ENCODE measurements at places on chromosomes 4 and X.
A peak's percentile ranks its signal among the peaks of the same experiment; 100 is the strongest.

DNA sequence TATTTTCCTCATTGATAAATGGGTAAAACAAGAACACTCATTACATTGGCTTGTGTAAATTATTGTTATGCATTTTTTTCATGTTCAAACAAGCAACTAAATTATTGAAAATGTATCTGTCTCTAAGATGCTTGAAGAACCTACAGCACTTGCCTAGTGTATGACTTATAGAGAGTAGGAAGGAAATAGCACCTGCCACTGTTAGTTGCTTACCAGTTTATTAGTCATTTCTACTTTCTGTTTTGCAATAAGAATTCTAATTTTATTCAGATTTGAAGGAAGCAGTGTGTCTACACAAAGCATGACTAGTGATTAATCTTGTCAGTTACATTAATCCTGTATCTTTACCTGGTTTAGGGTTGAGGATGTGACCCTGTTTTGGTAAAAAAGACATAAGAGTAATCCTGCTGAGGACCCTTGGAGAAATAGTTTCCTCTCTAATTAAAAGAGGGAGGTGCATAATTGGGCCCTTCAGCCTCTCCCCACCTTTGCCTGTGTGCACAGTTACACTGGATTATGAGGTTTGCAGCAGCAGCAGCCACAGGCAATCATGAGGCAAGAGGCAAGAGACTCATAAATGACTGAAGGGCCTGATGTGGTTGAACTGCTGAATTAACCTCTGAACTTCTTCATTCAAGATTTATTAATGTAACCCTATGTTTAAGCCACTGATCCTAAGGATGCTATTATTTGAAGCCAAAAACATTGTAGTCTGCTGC is 1202.1 kb downstream of the ADGRL3 start:
- no peak for DNase-seq

- no peak for DNase-seq
These were observed 203.5 kb upstream of the TET2 start for GRCh38 chr4:104942990-104943743.

- DNase-seq = no peak
These were observed 417.7 kb upstream of the GALNT7 start for GRCh38 chr4:172750910-172751309.

GRCh38 chrX:13468096-13468495 is 101.3 kb upstream of the EGFL6 start:
- no peak for DNase-seq

DNA sequence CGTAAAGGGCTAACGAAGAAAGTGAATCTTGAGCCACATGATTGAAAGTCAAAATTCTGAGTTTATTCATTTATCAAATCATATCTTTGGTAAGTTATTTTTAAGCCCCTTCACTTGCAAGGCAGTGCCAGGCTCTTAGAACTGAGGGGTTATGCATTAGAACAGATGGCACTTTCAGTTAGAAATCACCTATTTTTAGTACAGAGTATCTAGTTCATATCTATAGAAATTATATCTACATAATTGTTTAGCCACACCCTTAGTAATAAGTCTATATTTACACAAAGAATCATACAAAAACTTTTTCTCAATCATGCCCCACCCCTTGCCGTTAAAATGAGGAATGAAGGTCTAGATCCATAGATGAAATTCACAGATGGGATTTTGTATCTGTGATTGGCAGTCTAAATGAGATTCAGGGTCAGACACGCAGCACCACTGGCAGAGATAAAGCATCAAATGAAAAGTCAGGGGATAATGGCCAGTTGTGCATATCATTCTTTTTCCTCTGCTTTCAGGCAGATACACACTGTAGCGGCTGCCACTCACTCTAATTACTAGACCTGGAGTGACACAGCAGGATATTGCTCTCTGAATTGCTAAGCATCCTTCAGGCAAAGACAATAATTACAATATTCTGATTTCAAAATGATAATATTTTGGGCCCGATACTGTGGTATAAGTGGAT is 440.5 kb downstream of the MAPK10 start:
- DNase-seq = no peak

DNA sequence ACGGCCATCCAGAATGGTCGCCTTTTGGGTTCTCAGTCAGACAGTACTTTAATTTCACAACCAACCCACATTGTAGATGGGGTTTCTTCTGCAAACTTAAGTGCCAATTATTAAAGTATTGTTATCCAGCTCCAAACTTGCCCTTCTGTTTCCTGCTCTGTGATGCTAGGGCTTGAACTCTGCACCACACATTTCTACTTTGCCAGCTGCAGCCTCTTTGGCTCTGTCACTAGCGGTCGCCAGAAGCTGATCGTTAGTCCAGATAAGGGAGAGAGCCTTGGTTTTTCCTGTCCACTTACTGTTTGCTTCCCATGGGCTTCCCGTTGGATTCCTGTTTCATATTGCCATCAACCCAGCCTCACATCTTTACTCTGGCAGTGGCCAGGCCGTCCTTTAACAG is 196.6 kb downstream of the ASB9 start:
- no peak for DNase-seq

GRCh38 chrX:152895724-152896420 is 2.0 kb upstream of the ZNF185 start:
- DNase-seq = no peak

DNA sequence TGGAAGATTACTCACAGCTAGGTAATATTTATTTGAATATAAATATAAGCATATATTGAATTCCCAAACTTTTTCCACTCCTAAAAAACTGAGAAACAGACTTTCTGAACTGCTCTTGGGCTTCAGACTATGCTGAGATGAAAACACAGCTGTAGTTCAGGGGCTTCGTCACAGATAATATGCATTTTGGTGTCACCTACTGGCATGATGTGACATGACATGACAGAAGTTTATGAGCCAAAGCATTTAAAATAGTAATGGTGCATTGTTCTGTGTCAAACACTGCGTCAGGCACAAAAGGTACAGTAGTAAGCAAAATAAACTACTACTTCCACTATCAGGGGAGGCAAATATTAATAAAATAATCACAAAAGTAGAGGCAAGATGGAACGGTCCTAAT is 171.3 kb downstream of the BTC start:
- peak; percentile 61 for DNase-seq

DNA sequence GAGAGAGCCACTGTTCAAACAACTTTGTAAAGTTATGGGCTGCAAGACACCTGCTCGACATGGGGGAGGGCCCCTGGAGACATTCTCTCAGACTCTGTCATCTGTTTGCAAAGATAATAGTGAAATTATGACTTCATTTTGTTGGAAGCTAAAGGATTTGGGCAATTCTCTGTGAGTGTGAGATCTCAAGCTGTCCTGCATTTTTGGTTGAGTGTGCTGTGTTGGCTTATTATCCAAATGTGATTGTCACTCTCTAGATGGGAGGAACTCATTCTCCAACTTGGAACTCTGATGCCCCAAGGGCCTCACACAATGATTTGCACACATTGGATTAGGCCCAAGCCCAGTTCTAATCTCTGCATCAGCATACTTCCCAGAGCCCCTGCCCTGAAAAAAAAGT is 63.7 kb downstream of the STK32B start:
- no peak for DNase-seq

DNA sequence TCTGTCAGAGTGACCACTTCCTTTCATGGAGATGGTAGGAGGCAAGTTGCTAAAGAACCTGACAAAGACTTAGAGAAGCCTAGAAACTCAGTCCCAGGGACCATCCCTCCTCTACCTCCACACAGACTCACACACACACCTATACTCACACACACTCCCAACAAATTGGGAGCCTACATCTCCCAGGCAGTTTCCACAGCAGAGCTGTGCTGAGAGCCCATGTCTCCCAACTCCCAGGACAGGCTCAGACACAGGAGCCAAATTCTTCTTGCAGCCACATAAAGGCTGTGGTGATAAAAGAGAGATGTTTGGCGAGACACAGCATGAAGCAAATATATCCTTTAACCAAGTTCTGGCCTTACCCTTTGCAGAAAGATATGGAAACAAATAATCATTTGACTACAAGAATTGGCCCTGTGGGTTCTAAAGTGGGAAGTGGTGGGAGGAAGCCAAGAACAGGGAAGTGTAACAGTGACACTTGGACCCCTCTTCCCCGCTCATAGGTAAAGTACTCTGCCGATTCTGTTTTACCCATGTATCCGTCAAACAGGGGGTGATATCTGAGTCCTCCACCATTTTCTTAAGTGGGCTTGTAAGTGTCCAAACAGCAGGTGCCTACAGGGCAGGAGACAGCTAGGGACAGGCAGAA is 11.0 kb upstream of the IDS start:
- DNase-seq = no peak

GRCh38 chr4:41216294-41217019 is 2.1 kb upstream of the APBB2 start:
- DNase-seq = no peak

DNA sequence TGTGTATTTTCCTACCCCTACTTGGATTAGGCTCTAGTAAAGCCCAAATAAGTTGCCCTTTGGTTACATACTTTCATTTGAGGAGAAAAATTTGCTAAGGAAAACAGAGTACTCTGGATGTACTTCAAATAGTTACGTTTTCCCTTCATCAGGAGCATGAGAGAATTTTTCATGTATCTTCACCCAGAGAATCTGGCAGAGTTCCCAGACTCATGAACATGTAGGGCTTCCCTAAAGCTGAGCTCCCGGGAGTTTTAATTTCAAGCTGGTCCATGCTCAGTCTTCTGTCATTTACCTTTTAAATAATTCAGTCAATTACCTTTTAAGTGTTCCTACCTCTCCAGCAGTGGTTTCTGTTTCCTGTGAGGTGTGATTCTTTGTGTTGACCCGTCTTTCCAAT is 367.5 kb upstream of the GRID2 start:
- no peak for DNase-seq

DNA sequence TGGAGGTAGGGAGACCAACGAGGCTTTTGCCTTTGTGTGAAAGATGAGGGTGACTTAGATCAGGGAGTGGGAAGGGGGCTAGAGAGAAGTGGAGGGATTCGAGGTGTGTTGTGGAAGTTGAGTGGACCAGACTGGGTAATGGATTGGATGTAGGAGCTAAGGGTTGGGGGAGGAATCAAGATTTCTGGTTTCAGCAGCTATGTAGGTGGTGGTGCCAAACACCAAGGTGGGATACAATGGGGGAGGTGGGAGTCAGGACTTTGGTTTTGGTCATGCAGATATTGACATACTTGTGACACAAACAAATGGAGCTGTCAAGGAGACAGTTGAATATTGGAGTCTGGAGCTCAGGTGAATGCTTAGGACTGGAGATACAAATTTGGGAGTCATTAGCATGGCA is 71.0 kb downstream of the TSC22D3 start:
- no peak for DNase-seq

DNA sequence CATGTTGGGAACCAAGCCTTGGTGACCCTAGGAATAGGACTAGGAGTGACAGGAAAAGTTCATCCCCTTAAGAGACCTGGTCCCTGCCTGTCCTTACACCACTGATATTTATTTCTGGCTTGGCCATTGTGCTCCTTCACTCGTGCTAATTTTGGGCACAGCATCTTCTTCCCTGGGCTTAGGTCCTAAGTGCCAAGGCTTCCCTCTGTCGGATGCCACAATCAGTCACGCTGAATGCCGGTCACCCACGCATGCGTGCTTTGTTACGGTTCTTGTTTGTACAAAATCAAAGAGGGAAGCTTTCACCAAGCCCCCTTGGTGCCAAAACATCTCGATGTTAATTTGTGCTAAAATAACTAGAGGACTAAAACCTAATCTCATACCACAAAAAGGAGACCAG is 17.4 kb upstream of the MAP3K15 start:
- no peak for DNase-seq

DNA sequence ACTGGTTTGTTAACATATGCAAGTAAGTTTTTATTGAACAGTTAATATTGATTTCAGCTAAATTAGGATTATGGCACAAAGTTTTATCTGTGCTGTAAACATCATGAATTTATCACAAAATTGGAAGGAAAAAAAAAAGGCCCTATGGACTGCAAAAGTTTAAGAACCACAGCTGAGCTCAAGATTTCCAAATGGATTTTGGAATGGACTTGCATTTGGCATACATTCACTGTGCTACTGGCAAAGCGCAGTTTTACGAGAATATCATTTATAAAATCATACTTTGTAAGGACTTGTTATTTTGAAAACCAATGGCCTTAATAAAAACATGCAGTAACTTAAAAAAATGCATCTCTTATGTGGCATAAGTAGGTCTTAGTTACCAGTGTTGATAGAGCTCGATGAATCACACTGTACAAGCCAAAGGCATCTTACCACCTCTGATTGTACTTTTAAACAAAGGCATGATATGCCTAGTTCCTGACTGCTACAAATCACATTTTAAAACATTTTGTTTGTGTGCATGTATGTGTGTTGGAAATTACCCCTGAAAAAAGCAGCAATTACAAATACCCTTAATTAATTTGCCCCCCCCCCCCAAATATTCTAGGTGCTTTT is 58.6 kb downstream of the TAB3 start:
- no peak for DNase-seq

DNA sequence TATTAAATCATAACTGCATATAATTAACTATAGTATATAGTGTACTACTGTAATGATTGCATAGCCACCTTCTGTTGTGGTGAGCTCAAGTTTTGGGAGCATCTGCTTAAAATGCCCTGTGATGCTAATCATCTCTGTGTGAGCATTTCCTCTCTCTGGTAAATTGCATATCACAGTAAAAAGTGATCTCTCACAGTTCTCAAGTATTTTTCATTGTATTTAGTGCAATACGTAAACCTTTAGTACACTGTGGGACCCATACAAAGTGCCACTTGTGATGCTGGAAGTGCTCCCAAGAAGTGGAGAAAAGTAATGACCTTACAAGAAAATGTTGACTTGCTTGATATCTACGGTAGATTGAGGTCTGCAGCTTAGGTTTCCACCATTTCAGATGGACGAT is 82.0 kb downstream of the WWC2 start:
- no peak for DNase-seq

- no peak for DNase-seq
These were observed 84.7 kb upstream of the GPR101 start for GRCh38 chrX:137118536-137118935.

DNA sequence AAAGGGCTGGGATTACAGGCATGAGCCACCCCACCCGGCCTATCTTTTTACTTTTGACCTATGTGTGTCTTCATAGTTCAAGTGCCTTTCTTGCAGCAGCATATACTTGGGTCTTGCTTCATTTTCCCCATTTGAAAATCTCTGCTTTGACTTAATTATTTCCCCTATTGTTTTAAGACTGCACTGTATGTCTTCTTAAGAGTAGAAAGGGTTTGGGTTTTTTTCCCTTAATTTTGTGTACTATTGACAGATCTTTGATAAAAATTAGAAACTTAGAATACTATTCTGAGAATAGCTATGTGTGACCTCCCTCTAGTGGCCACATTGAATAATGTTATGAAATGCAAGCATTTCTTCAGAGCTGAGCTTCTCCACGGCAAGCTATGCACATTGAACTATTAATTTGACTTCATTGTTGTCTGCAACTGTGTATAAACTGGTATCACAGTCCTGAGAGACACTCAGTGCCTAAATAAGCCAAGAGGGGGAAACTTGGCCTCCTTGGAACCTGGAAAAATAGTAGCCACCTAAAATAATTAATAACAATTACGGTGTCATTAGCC is 8.7 kb upstream of the SLC25A4 start:
- no peak for DNase-seq

DNA sequence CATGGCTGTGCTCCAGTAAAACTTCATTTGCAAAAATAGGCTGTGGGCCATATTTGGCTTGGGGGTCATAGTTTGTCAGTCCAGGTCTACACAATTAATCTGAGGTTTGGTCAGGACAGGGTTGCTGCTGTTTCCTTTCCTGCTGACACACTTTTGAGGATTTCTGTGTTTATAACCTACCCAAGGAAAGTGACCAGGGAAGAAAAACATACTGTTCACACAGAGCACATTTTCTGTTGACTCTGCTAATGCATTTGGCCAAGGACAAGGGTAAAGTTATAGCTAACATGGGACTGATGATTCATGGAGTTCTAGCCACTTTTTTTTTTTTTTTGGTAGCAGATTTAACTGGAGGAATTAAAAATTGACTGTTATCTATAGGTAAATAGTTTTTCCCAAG is 43.9 kb upstream of the GEMIN8 start:
- no peak for DNase-seq
